ENCODE measurements at places on chromosomes 2 and 18. TPM values are rescaled to one million over a fixed set of nuclear protein-coding genes. Genes with fewer than 3 reads are reported as not detected.

GRCh38 chr2:618422-618990 is 58.7 kb downstream of the TMEM18 start:
- DNase-seq, result no peak

DNA sequence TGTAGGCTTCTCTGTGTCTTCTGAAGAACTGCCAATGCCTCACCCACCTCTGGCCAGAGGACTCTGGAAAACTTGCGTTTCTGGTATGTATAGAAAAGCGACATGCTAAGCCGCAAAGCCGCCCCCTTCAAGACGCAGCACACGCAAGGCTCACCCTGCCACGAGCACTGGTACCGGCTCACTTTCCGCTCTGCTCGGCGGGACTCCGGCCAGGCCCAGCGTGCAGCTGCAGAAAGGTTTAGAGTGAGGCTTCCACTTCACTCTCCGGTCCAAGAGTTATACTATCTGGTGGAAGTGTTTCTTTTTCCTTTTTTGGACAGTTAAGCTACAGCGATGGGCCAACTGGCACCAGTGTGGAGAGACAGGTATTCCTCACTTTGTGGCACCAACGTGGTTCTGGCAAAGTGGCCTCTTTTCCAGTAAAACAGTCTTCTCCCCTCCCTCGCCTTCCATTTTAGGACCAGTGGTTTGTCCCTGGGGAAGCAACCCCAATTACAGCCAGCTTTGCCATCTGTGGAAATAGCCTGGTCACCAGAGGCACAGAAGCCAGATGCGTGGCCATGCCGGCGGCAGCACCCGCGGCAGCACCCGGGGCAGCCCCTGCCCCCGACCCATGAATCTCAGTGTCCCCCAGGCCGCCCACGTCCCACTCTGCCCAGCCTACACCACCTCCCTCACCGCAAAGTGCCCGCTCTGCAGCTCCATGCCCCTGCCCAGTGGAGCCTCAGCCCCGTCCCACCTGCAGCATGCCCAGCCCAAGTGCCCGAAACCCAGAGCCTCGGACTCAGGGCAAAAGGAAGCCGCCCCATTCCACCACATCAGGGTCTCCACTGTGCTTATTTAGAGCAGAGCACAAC is 91.6 kb upstream of the CTDP1 start:
- DNase-seq, result no peak

DNA sequence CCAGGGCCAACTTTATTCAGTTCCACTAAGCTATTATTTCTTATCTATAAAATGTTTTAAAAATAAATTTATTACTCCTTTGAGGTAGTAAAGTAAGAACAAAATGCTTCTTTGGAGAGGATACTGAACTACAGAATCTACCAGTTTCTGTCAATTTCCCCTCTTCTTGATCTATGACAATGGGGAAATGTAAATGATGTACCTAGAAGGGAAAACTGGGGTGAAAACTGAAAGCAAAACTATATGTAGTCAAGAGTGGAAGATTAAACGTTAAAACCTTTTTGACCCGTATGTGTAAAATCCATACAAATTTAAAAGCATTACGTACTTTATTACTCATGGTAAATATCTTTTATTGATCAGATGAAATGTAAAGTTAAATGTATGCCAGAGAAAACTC is 1287.8 kb upstream of the TMEFF2 start:
- DNase-seq, result no peak

DNA sequence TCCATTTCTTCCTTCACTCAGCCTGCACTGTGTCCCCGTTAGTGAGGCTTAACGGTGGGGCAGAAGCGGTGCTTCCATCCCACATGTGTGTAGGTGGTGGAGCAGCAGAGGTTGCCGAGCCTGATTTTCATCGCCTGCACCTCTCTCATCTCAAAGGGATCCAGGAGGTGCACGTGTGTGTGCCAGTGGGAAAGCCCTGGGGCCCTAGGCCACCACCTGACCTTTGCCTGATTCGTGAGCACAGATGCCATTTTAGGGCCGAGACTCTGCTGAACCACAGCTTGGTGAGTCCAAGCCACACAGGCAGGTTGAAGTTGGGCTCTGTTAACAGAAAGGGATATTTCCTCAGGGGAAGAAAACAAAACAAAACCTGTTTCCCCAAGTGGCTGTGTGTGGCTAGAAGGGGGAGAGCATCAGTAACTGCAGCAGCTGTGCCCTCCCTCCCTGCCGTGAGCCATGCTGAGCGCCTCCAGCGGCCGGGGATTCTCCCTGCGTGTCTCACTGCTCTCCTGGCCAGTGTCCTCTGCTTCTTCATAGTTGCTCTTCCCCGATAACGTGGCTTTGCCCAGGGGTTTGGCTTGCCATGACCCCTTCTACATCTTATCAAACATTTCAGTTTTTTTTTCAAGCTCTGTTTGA is 81.5 kb downstream of the MAPRE2 start:
- no peak for DNase-seq

SLC19A3 gene
- 6.7 TPM for polyA plus RNA-seq

DSG4 gene
- not detected for polyA plus RNA-seq

REEP1 gene
- 2.6 TPM for polyA plus RNA-seq

MAL gene
- polyA plus RNA-seq, result 279 TPM
